Activated naive CD4-positive, alpha-beta T cell treated with Interleukin-2 at 50 U/mL for 16 hours (primary cell): ENCODE measurements at places on chromosomes 2 and 18.

DNA sequence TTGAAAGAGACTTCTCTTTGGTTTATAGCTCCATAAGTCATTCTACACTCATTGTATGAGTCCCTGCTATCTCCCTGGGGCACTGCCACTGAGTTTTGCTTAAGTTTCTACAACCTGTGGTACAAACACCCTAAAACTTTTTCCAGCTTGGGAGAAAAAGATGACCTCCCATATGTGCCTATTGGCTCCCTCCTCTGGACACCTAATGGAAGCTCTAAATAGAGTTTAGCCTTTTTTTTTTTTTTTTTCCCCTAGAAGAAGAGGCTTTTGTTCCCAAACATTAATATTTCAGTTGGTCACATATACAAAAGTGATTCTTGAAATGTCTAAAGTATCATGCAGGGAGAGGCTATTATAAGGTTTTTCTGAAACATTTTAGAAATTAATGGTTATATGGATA is 547.2 kb upstream of the TMEFF2 start:
- no peak for DNase-seq

GRCh38 chr2:66212749-66213148 is 222.2 kb upstream of the MEIS1 start:
- DNase-seq: no peak

DNA sequence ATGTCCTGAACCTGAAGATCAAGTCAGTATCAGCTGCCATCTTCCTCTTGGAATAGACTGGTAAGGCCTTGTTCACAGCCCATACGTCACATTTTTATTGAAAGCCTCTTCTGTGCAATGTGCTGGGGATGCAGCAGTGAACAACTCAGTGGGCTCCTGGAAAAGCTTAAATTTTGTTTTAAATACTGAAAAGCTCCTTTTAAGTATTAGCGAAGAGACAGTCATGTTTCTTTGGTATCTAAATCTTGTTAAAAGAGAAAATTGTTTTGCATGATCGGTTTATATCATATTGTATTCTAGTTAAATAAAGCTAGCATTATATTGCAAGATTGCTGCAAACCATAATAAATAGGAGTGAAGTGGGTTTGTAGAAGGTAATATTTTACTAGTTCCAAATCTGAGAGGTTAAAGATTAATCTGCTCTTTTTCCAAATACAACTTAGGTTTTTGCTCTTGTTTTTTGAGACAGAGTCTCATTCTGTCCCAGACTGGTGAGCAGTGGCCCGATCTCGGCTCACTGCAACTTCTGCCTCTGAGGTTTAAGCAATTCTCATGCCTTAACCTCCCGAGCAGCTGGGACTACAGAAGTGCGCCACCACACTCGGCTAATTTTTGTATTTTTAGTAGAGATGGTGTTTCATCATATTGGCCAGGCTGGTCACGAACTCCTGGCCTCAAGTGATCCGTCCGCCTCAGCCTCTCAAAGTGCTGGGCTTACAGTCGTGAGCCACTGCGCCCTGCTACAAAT is 1.6 kb upstream of the RMDN2 start:
- no peak for DNase-seq

GRCh38 chr2:119137502-119137901 is 21.0 kb downstream of the C1QL2 start:
- DNase-seq: no peak

DNA sequence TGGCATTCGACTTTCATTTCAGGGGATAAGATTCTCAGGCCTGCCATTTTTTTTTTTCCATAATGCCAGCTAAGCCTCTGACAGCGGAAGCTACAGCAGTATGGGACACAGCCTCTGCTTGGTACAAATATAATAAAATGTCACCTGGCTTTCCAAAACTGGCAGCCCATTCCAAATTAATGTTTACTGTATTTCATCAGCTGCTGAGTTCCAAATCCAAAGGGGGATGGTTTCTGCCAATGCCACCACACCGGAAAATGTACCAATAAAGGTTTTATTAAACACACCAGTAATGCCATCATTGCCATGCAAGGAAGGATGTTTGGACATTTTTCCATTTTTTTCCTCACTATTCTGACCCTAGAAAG is 275.8 kb upstream of the CCDC68 start:
- DNase-seq: no peak

GRCh38 chr2:137748533-137748932 is 215.7 kb upstream of the HNMT start:
- DNase-seq: no peak

DNA sequence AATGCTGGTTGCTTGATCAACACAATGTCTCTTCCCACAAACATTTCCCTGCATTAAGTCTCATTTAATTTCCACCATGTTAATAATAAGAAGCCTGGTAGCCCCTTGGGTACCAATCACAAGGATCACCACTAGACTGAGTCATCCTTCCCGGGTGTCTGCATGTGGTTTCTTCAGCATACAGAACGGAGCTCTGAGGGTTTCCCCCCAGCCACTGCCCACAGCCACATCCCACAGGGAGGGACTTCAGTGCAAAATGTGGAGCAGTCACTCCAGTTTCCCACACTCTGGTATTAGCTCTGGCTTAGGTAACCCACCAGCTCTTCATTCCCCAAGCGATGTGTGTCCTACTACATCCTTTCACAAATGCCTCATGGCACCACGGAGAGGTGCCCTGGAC is 42.7 kb upstream of the POLE4 start:
- peak; percentile 4 for DNase-seq

DNA sequence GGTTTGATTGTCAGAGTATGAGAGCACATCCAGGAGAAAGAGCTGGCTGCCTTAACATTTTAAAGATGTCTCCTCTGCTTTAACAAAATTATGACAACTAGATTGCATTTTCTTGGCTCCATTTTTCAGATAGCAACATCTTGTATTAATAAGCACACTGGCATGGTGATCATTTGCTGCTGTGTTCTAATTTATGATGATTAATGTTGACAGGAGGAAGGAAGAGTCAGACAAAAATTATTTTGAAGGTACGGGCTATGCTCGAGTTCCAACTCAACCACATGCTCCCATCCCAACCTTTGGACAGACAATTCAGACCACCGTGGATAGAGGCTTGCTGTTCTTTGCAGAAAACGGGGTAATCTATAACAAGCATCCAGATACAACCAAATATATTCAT is 98.2 kb upstream of the TTC39C start:
- no peak for DNase-seq

DNA sequence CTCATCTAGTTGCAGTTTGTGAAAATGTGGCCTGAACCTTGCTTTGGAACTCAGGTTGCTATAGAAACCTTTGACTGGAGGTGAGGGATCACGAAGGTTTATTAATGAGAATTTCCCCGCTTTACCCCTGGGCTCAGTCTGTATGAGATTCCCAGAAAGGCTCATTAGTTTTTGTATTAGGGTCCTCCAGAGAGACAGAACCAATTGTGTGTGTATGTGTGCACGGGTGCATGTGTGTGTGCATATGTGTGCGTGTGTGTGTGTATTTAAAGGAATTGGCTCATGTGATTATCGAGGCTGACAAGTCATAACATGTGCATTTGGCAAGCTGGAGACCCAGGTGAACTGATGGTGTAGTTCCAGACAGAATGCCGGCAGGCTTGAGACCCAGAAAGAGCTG is 113.8 kb upstream of the DLX2 start:
- no peak for DNase-seq

GRCh38 chr18:30132959-30133358 is 909.6 kb downstream of the DSC3 start:
- no peak for DNase-seq

GRCh38 chr18:54813977-54814565 is 14.2 kb upstream of the RAB27B start:
- DNase-seq: no peak

GRCh38 chr2:101380376-101380775 is 6.9 kb downstream of the CREG2 start:
- no peak for DNase-seq

GRCh38 chr2:82013641-82014040 is 1709.1 kb upstream of the LRRTM1 start:
- no peak for DNase-seq

GRCh38 chr2:234789556-234790325 is 162.1 kb upstream of the SH3BP4 start:
- DNase-seq: no peak

- no peak for DNase-seq
These were observed 144.4 kb downstream of the DYSF start for GRCh38 chr2:71597756-71598155.

GRCh38 chr2:39786761-39787522 is 7.9 kb upstream of the THUMPD2 start:
- no peak for DNase-seq

DNA sequence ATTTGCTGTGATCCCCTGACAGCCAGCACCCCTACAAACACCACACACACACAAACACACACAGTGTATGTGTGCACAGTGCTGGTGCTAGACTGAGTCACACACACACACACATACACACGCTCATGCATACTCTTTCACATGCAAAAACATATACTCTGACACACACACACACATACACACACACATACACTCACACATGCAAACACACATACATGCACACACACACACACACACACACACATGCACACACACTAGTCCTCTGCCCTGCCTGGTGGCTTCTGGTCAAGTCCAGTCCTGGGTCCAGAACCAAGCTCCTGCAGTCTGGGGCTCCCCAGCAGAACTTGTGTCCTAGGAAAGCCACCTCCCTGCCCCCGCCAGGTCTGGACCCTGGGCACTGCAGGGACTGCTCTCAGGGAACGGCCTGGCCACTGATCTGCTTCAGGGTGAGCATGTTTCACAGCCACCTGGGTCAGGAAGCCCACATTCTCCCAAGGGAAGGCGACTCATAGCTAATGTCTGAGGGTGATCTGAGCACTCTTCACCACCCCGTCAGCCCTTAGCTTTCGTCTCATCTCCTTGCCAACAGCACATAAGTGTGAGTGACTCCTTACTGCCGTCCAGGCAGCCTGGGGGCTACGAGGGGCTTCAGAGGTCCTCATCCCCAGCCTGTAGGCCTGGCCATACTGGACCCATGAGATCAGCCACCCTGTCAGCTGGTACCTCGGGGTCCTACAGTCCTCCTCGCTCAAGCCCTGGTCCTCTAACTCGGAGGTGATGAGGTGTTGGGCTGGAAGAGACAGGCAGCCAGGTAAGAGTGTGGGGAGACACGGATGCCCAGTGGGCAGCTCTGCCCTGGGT is 88.1 kb downstream of the MCFD2 start:
- DNase-seq: no peak

- peak; percentile 68 for DNase-seq
These were observed 7.4 kb downstream of the DLX2 start for GRCh38 chr2:172095146-172095904.

- DNase-seq: no peak
These were observed 222.9 kb downstream of the ZBTB7C start for GRCh38 chr18:48186131-48186766.

GRCh38 chr2:38959938-38960608 is 70.4 kb downstream of the ARHGEF33 start:
- DNase-seq: peak; percentile 73

DNA sequence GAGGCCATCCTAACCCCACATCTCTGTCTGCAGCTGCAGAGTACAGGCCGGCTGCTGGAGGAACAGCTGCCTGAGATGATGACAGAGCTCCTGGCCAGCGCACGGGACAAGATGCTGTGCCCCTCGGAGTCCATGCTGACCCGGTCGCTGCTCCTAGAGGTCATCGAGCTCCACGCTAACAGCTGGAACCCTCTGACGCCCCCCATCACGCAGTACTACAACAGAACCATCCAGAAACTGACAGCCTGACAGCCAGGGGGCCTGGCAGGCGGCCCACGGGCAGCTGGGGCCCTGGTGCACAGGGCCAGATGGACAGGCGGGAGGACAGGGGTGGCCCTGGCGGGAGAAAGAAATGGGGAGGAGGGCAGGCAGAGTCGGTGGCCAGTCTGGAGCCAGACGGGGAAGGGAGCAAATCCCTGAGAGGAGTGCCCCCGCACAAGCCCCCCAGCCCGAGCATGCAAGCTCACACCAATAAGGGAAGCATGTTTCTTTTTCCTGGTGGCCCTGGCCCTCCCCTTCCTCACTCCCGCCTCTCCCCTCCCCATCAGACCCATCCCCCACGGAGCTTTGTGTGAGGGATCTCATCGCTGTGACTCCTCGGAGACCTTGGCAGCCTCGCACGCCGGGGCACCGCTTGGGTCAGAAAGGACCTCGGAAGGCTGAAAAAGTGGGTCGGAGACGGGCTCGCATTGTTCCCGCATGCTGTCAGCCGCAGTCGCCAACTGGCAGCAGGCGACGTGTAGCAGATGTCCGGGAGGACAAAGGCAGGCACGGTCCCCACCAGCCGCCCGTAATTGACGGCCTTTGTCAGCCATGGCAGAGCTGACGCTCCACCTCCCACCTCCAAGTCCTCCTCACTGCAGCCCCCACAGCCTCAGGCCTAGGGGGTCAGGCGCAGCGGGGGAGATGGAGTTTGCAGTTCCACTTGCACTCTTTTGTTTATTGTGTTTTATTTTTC is 91.2 kb downstream of the SMAD7 start:
- no peak for DNase-seq

DNA sequence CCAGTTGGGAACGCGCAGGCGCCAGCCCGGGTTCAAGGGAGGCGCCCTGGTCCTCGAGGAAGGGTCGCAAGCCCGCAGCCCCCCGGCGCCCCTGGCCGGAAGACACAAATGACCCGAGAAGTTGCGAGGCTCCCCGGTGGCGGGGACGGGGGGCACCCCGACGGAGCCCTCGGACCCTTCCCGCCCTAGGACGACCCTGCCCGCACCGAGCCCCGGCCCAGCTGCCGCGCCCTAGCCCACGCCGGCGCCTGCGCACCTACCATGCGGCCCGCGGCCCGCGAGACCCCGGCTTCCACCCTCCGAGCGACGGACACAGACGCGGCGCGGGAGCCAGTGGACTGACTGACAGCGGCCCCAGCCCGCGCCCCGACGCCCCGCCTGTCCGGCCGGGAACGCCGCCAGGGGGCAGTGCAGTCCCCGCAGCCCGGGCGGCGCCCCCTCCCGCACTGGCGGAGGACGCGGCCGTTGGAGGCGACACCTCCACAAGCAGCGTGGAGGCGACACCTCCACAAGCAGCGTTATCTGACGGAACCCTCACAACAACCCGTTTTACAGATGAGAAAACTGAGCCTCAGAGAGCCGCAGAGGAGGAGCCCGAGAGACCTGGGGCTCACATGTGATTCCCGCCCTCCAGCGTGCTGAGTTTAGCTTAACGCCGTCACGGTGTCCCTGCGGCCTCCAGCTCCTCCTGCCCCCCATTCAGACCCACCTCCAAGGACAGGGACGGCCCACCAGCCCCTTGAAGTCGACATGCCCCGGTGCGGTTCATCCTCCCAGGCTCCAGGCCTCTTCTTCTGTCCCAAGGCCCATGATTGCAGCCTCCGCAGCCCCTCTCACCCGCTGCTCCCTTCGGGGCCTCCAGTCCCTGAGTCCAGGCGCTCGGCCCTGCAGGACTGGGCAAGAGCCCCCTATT is at the start of gene NMUR1:
TSS of gene NMUR1 (minus strand) at position 347 of the 913 bp plus-strand sequence. CDS start at position 263, 84 bp downstream.
- peak; percentile 77 for DNase-seq

- no peak for DNase-seq
These were observed 183.9 kb downstream of the SH3RF3 start for GRCh38 chr2:109312902-109313301.

- no peak for DNase-seq
These were observed 392.1 kb downstream of the CDH19 start for GRCh38 chr18:66211749-66212148.
